Hematopoietic multipotent progenitor cell treated with erythropoietin and hydrocortisone succinate and interleukin-3 and kit ligand, for 15 days (in vitro differentiated cells): ENCODE measurements at places on chromosomes 4 and X.

- DNase-seq: no peak
Measured at GRCh38 chr4:122731676-122732075, 828 bp upstream of the BBS12 start.

DNA sequence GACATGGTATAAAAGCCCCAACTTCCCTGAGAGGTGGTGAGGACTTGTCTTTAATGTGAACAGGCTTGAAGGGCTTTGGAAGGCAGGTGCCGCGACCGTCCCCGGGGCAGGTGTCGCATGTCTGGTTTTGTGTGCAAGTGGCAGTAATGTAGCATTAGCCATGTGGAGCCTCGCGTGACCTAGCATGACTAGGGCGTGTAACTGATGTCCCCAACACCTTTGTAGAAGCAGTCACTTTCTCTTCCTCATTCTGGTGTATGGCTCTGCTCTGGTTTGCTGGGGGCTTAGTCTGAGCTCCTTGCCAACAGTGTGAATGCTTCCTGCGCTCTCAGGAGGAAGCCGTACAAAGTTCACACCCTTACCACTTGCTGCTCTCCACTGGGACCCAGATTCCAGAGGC is 145.7 kb downstream of the AMMECR1 start:
- DNase-seq: no peak

- peak; percentile 99 for DNase-seq
Measured at GRCh38 chr4:98928505-98929340, at the start of gene EIF4E. EIF4E (minus strand) TSS chr4:98929133; CDS start chr4:98929112, 21 bp downstream.

- DNase-seq: peak; percentile 86
Measured at GRCh38 chrX:130024127-130024526, 41.7 kb downstream of the BCORL1 start.

DNA sequence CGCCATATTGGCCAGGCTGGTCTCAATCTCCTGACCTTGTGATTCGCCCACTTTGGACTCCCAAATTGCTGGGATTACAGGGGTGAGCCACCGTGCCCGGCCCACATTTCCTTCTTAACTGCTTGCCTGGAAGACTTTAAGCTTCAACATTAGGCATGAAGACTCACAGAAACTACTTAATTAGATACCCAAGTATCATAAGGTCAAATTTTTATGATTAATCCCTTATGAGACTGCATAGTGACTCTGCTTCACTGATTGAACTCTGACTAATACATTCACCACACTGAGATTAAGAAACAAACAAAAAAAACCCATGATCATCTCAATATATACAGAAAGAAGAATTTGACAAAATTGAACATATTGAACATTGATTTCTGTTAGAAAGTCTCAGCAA is 87.4 kb upstream of the KCTD8 start:
- DNase-seq: no peak

DNA sequence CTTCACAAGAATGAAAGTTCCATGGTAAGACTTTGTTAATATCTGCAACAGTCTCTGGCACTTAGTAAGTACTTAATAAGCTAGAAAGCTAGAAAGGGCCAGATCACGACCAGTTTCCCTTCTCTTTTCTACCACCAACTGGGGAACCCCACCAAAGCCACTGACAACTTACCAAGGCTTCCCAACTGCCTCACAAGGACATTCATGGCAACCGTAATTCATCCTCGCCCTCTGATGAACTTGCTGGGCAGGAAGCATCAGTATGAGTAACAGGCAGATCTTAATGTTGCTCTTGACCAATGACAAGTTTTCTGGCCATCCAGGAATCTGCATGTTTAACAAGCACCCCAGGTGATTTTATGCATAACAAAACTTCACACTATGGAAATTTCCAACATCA is 23.2 kb upstream of the ZCCHC13 start:
- no peak for DNase-seq
